ENCODE measurements at places on chromosomes 5 and 9.

DNA sequence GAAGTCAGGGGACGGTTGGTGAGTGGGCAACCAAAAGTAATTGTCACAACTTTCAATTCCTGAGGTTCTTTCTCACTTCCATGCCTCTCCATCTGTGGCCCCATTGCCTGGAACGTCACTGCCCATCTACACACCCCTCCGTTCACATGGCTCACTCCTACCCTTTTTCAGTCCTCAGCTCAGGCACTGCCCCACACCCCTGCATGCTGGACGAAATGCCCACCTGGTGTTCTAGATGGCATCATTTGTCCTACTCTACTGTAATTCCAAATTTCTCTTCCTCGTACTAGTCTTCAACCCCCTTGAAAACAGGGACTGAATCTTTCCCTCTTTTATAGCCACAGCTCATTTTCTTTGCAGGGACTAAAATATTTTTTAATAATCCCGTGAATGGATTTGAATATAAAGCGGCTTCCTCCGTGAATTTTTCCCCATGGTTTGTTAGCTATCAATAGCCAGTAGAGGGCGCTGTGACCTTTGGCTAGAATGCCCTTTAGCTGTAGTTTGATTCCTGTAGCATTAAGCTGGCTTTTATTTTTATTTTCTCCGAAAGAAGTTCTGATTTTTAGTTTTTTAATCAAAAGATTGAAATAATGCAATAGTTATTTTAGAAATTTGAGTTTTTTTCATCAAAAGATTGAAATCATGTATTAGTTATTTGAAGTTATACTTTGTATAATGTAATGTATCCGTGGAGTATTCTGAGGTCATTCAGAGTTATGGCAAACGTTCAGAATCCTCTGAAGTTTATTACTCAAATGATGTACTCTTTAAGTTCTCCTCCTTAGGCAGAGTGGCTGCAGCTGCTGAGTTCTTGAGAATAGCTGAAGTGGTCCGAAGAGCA lies 232.1 kb downstream of the SH3GL2 start:
- DNase-seq = peak; percentile 50
- H3K27me3 ChIP-seq = no peaks in the 10 kb centered on the region
- H3K4me1 ChIP-seq = peaks cover 10% of the 10 kb centered on the region
- H3K36me3 ChIP-seq = no peaks in the 10 kb centered on the region
- H3K4me3 ChIP-seq = no peak overlapping the region

- H3K4me1 ChIP-seq = peaks cover 3% of the 10 kb centered on the region
- peaks cover 27% of the 10 kb centered on the region for H3K36me3 ChIP-seq
- H3K27me3 ChIP-seq = no peaks in the 10 kb centered on the region
- H3K4me3 ChIP-seq = peak within 1 kb of the TSS; percentile 98
Measured at GRCh38 chr9:127450830-127451607, at the start of the genes LRSAM1 and RPL12. Gene LRSAM1, plus strand, starts transcription at chr9:127451510. Its CDS starts 3,018 bp downstream, at chr9:127454528. Gene RPL12, minus strand, starts transcription at chr9:127451406. Its CDS starts 89 bp downstream, at chr9:127451317.

DNA sequence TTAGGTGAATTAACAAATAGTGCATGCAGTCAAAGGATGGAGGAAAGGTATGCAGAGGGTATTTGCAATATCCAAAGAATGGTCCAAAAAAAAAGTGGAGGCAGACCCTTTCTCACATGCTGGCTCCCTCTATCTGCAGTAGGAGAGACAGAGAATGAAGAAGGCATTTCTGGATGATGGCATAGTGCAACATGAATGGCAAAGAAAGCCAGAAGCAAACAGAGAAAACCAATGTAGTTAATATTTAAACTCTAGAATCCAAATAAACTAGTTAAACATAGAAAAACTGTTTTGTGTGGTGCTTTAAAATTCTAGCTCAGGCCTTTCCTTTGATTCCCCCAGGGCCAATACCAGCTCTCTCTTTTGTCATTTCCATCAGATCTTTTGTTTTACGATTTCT lies 403.1 kb upstream of the WWC1 start:
- no peaks in the 10 kb centered on the region for H3K27me3 ChIP-seq
- DNase-seq = no peak

GRCh38 chr5:29758986-29759421 lies 1434.5 kb upstream of the CDH6 start:
- H3K27me3 ChIP-seq = no peaks in the 10 kb centered on the region
- H3K4me3 ChIP-seq = no peak overlapping the region
- H3K36me3 ChIP-seq = no peaks in the 10 kb centered on the region
- no peak overlapping the region for H3K27ac ChIP-seq
- no peaks in the 10 kb centered on the region for H3K4me1 ChIP-seq
- DNase-seq = peak; percentile 93

DNA sequence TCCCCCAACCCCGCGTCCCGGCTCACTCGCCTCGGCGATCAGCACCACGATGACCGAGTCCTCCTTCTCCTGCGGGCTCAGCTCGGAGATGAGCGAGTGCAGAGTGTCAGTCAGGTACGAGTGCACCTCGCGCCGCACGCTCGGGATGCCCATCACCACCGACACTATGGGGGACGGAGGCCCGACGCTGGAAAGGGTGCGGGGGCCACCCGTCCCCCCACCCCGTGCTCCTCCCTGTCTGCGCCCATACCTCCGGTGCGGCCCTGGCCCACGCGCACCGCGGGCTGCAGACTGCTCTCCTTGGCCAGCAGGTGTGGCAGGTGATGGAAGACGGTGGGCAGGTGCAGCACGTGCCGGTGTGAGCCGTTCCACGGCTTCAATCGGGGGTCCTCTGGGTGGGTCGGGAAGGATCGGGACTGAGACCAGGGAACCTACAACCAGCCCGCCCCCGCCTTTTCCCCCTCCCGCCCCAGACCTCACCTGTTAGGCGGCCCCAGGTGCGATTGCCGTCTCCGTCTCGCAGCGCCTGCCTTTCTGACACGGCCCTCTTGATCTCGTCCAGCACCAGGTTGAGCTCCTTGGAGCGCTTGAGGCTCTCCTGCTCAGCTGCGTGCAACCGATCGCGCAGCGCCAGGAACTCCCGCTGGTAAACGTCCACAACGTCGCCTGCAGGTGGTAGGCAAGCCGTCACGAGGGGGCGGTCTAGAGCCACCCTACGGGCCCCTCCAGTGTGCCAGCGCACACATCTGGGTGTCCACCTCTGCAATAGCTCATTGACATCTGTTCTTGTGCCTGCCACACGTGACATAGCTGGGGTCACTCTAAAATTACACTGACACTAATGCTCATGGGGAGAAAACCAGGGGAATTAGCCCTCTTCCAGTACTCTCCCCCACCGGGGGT lies 5.1 kb downstream of the MGAT4B start:
- no peaks in the 10 kb centered on the region for H3K27me3 ChIP-seq
- H3K4me1 ChIP-seq = peaks cover 4% of the 10 kb centered on the region
- H3K4me3 ChIP-seq = no peak overlapping the region

- peak overlapping the region; percentile 10 for H3K4me3 ChIP-seq
- no peaks in the 10 kb centered on the region for H3K36me3 ChIP-seq
- peaks cover 31% of the 10 kb centered on the region for H3K27me3 ChIP-seq
- H3K27ac ChIP-seq = no peak overlapping the region
Measured at GRCh38 chr5:115179394-115180164, 9.9 kb upstream of the TRIM36 start.

DNA sequence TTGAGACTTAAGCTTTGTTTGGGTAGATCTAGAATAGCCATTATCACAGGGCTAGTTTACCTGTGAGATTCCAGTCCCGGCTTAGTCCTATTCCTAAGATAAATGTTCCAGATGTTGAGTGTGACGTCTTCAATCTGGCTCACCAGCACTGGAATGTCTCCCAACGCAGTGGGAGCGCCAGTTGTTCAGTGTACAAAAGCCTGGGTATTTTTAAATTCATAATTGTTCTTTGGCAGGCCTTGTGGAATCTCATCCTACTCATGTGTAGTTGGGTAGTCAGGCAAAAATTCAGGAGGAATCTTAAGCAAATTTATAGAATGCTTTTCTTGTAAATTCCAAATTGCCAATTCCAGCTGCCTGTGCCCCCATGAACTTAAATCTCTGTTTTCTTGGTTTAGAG lies 272.6 kb upstream of the KCNN2 start:
- no peaks in the 10 kb centered on the region for H3K4me1 ChIP-seq
- no peaks in the 10 kb centered on the region for H3K27me3 ChIP-seq
- H3K36me3 ChIP-seq = no peaks in the 10 kb centered on the region

DNA sequence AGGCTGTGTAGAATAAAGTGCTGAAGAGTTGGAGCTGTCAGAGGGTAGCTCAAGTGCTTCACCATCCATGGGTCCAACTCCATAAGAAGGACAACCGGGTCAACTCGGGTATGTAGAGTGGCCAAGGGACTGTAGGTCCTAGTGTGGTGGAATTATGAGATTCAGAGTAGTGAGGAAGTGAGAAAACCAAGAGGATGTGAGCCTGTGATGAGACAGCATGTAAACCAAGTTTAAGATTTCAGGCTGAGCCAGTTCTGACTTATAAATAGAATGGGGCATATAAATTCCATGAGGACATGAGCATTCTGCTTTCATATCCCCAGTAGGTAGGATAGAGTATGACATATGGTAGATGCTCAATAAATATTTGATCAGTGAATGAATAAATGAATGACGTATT lies 96.3 kb downstream of the CFAP95 start:
- H3K27ac ChIP-seq = no peak overlapping the region
- no peaks in the 10 kb centered on the region for H3K4me1 ChIP-seq
- no peak for DNase-seq
- no peaks in the 10 kb centered on the region for H3K27me3 ChIP-seq

GRCh38 chr9:87198716-87199115 lies 251.4 kb upstream of the GAS1 start:
- H3K27ac ChIP-seq = no peak overlapping the region
- no peak overlapping the region for H3K4me3 ChIP-seq
- no peak for DNase-seq
- H3K4me1 ChIP-seq = no peaks in the 10 kb centered on the region

GRCh38 chr5:14505310-14506139 lies 76.1 kb upstream of the OTULINL start:
- H3K4me3 ChIP-seq = no peak overlapping the region
- DNase-seq = peak; percentile 31
- no peaks in the 10 kb centered on the region for H3K27me3 ChIP-seq
- no peak overlapping the region for H3K27ac ChIP-seq
- peaks cover 11% of the 10 kb centered on the region for H3K36me3 ChIP-seq

GRCh38 chr9:87824216-87824875 lies 58.3 kb upstream of the SPATA31E1 start:
- no peaks in the 10 kb centered on the region for H3K36me3 ChIP-seq
- peak; percentile 38 for DNase-seq
- H3K4me1 ChIP-seq = no peaks in the 10 kb centered on the region

DNA sequence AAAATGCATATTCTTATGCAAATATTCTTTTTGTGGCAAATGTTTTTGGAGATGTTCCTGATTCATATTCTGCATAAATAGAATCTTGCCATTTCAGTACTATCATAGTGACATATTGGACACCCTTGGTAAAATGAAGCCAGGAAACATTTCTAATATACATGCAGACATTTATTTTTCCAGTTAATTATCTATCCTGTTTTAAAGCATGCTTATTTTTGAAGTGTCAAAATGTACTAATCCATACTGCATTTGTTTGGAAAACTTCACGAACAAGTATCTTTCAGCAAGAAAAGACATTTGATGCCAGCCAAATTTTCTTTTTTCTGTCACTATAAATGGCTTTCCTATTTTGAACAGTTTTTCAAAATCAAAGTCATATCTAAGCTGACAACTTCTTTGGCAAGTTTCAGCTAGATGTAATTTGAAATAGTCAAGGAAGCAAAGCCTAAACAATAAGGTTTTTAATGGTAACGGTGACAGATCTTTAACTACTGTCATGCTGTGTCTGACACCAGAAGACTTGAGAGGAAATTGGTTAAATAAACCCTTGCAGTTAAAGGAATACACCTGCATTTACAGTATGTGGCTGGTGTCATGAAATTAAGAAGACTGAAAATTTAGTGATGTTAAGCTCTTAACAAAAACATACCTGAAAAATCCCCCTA lies 284.3 kb downstream of the TLE1 start:
- H3K4me1 ChIP-seq = no peaks in the 10 kb centered on the region
- H3K27ac ChIP-seq = no peak overlapping the region
- H3K4me3 ChIP-seq = no peak overlapping the region
- no peak for DNase-seq
- no peaks in the 10 kb centered on the region for H3K36me3 ChIP-seq
- H3K27me3 ChIP-seq = no peaks in the 10 kb centered on the region

Measured in mesendoderm (in vitro differentiated cells).